Activated naive CD4-positive, alpha-beta T cell treated with anti-CD3 and anti-CD28 coated beads, Interleukin-2, amount 10 ng/mL, durations not matched to agents 5 hours and 36 hours (primary cell): ENCODE measurements at places on chromosomes 12 and 14. TPM values are rescaled to one million over a fixed set of nuclear protein-coding genes. Genes with fewer than 3 reads are reported as not detected.

Gene TRIAP1
- 27.2 TPM for total RNA-seq

Gene MYF5
- not detected for total RNA-seq

Gene GALNT8
- total RNA-seq: not detected

Gene CDCA3
- 85.6 TPM for total RNA-seq

Gene ZNF384
- 84.8 TPM for total RNA-seq

Gene SELPLG
- 229 TPM for total RNA-seq

Gene SIRT4
- 1.6 TPM for total RNA-seq

Gene NKX2-1
- total RNA-seq: not detected

Gene ANKS1B
- total RNA-seq: 0.41 TPM

Gene FAM186B
- total RNA-seq: 0.13 TPM

Gene IRAK3
- 0.34 TPM for total RNA-seq

Gene PRKD1
- total RNA-seq: not detected

Gene MYBPC1
- not detected for total RNA-seq

Gene CLBA1
- 0.48 TPM for total RNA-seq

Gene TMEM117
- 1.1 TPM for total RNA-seq

Gene SLC5A8
- not detected for total RNA-seq

Gene RASAL1
- total RNA-seq: 0.53 TPM

Gene ALKBH2
- total RNA-seq: 12.5 TPM

Gene KRT79
- not detected for total RNA-seq

Gene ACTR10
- 46.3 TPM for total RNA-seq

Gene RCOR1
- 25.7 TPM for total RNA-seq

Gene PTHLH
- total RNA-seq: not detected

Gene MYO1H
- not detected for total RNA-seq

Gene CACNA2D4
- 11.5 TPM for total RNA-seq

Gene AKAP6
- total RNA-seq: 0.77 TPM

Gene METTL17
- 88.9 TPM for total RNA-seq

Gene NTS
- total RNA-seq: not detected

Gene ANO4
- total RNA-seq: not detected

Gene DAD1
- total RNA-seq: 141 TPM

Gene OLR1
- not detected for total RNA-seq

Gene AQP6
- not detected for total RNA-seq

Gene MAP4K5
- 24.7 TPM for total RNA-seq

Gene IFT43
- total RNA-seq: 5.9 TPM

Gene MLXIP
- 54.8 TPM for total RNA-seq

Gene BEGAIN
- total RNA-seq: 1.2 TPM

Gene FGF6
- total RNA-seq: not detected

Gene MUCL1
- total RNA-seq: not detected

Gene KRT3
- not detected for total RNA-seq

Gene RAB35
- 76.7 TPM for total RNA-seq

Gene RNASE7
- not detected for total RNA-seq

Gene CD163L1
- total RNA-seq: not detected

Gene GNG2
- 316 TPM for total RNA-seq

Gene LMO3
- not detected for total RNA-seq

Gene C12orf42
- total RNA-seq: 0.98 TPM

Gene OTX2
- total RNA-seq: not detected

Gene RAPGEF3
- 0.15 TPM for total RNA-seq

Gene BDKRB2
- total RNA-seq: not detected

Gene TBX3
- not detected for total RNA-seq

Gene HSPA2
- total RNA-seq: 2.4 TPM

Gene CDCA4
- 39.9 TPM for total RNA-seq

Gene NPC2
- total RNA-seq: 67.9 TPM

Gene TMEM233
- total RNA-seq: not detected

Gene DENND5B
- 0.10 TPM for total RNA-seq

Gene NOP9
- 30.9 TPM for total RNA-seq

Gene LMNTD1
- not detected for total RNA-seq

Gene SENP1
- total RNA-seq: 30.4 TPM
